ENCODE measurements at places on chromosomes 11 and 22. TPM values are rescaled to one million over a fixed set of nuclear protein-coding genes. Genes with fewer than 3 reads are reported as not detected.

DNA sequence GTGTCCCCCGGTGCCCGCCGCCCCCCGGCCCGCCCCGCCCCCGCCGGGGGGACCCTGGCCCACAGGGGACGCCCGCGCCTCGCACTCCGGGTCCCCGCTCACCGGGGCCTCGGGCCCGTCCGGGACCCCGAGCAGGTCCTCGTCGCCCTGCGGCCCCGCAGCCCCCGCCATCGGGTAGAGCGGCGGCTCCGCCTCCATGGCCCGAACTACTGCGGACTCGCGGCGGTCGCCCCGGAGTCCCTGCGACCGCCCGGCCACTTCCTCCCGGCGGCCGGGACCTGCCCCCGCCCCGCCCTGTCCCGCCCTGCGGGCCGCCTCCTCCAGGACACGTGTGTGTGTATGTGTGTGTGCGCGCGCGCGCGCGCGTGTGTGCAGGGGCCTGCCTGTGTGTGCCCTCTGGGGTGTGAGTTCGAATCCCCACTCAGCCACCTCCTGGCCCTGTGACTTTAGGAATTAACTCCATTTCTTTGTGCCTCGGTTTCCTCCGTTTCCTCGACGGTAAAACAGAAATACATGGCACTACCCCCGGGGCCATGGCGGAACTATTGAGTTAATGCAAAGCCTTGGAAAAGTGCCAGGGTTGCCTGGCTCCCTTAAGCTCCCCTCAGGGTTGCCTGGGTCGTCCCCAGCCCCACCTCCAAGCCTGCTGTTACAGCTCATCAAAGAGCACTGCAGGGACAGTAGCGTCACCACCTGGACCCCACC is at the start of gene UNC93B1:
TSS of gene UNC93B1 (minus strand) at position 252 of the 705 bp plus-strand sequence. CDS start at position 198, 54 bp downstream.
- DNase-seq: peak; percentile 94
- peak within 1 kb of the TSS; percentile 76 for H3K27ac ChIP-seq
- no peaks in the 10 kb centered on the region for H3K27me3 ChIP-seq
- peaks cover 18% of the 10 kb centered on the region for H3K4me1 ChIP-seq
- peak within 1 kb of the TSS; percentile 60 for H3K4me3 ChIP-seq

DNA sequence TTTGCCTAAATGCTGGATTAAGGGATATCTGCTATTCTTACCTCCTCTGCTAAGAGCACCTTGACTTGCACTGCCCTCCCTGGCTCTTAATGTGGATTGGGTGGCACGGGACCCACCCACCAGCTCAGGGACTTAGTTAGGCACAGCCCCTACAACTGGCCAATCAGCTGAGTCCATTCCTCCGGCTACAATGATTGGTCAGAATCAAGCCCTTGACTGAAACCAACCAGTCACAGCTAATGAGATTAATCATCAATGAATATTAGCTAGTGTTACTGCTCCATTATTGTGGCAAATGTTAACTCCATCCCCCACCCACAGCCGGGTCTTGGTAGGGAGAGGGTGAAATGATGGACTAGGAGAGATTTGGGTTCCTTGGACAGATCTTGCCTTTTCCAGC is 328.0 kb downstream of the MN1 start:
- H3K4me3 ChIP-seq: no peak overlapping the region
- H3K27ac ChIP-seq: no peak overlapping the region
- no peak for DNase-seq
- peaks cover 10% of the 10 kb centered on the region for H3K4me1 ChIP-seq
- no peaks in the 10 kb centered on the region for H3K36me3 ChIP-seq

- no peak for DNase-seq
- H3K27ac ChIP-seq: no peak overlapping the region
- no peak overlapping the region for H3K4me3 ChIP-seq
- H3K27me3 ChIP-seq: no peaks in the 10 kb centered on the region
- peaks cover 8% of the 10 kb centered on the region for H3K36me3 ChIP-seq
- H3K4me1 ChIP-seq: peaks cover 68% of the 10 kb centered on the region
Measured at GRCh38 chr22:35783943-35784614, 66.4 kb downstream of the APOL5 start.

DNA sequence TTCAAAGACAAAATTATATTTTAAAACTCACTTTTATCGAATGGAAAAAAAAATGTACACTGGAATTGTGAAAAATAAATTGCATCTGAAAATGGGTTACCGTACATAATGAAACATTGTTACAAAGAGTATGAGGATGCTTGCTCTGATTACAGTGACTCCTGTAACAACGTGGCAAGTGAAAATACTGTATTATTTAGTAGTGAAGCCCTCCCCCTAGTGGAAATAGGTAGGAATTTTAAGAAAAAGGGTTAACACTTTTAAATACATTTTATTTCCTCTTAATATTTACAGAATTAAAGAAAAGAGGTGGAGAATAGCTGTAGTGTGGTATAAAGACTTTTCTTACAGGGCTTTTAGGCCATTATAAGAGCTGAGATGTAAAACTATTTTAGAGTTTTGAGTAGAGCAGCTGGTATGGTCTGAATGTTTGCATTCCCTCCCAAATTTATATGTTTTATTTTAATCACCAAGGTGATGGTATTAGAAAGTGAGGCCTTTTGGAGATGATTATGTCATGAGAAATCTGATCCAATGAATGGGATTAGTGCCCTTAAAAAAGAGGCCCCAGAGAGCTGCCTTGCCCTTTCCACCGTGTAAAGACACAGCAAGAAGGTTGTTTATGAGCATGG is 25.2 kb downstream of the FAM76B start:
- H3K27ac ChIP-seq: no peak overlapping the region
- H3K27me3 ChIP-seq: no peaks in the 10 kb centered on the region
- no peak for DNase-seq
- no peaks in the 10 kb centered on the region for H3K36me3 ChIP-seq
- H3K4me3 ChIP-seq: no peak overlapping the region
- no peaks in the 10 kb centered on the region for H3K4me1 ChIP-seq

DNA sequence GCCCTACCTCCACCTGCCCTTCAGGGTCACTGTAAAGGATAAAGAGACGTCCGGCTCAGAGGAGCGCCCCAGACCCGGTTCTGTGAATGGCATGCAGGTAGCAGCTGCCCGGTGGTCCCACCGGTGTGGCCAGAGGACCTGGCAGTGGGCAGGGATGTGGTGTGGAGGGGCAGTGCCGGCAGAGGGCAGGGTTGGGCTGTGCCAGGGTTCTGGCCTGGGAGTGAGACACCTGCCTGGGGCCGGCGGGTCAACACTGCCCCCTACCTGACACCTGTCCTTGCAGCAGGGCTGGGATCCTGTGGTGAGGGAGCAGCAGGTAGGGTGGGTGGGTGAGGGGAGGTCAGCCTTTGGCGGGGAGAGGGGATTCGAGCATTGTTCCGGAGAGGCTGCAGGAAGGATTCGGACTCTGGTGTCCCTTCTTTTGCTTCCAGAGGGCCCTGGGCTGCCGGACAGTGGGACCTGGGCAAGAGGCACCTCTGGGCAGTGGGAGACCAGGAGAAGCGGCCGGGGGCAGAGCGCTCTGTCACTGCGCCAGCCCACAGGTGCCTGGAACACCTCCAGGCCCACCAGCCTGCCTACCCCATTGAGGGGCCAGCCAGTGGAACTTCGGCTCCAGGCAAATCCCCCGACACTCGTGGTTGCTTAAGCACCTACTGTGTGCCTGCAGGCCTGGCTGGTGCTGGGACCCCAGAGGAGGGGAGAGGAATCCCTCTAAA is 1.6 kb upstream of the PHLDA2 start:
- peaks cover 26% of the 10 kb centered on the region for H3K4me1 ChIP-seq
- H3K27me3 ChIP-seq: peaks cover 36% of the 10 kb centered on the region
- peak overlapping the region; percentile 42 for H3K27ac ChIP-seq
- H3K4me3 ChIP-seq: peak overlapping the region; percentile 44

- no peak overlapping the region for H3K27ac ChIP-seq
- H3K4me3 ChIP-seq: no peak overlapping the region
- no peak for DNase-seq
- peaks cover 6% of the 10 kb centered on the region for H3K4me1 ChIP-seq
Measured at GRCh38 chr22:50025993-50026392, 13.4 kb upstream of the IL17REL start.

- H3K4me3 ChIP-seq: peak overlapping the region; percentile 45
- peaks cover 9% of the 10 kb centered on the region for H3K4me1 ChIP-seq
- H3K27ac ChIP-seq: no peak overlapping the region
- no peak for DNase-seq
Measured at GRCh38 chr22:47089796-47090460, 327.5 kb downstream of the TBC1D22A start.

- no peaks in the 10 kb centered on the region for H3K36me3 ChIP-seq
- no peaks in the 10 kb centered on the region for H3K4me1 ChIP-seq
- DNase-seq: no peak
- H3K4me3 ChIP-seq: no peak overlapping the region
- no peak overlapping the region for H3K27ac ChIP-seq
- H3K27me3 ChIP-seq: no peaks in the 10 kb centered on the region
Measured at GRCh38 chr11:18650859-18651557, 16.9 kb upstream of the SPTY2D1 start.

DNA sequence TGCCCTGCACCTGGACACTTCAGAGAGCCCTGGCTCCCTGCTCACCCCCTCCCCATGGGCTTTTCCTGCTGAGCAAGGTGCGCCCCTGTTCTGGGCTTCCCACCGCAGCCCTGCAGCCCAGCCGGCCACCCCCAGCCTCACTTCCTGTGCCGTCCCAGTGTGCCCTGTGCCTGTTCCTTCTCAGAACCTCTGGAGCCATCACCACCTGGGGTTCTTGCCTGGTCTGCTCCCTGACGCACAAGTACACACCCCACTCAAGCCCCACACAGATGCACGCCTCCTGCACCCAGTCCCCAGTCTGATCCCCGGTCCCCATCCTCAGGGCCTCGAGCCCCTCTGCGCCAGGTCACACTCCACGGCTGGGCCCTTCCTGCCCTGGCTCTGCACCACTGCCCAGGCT is 23.9 kb upstream of the DGCR8 start:
- no peaks in the 10 kb centered on the region for H3K4me1 ChIP-seq
- peaks cover 8% of the 10 kb centered on the region for H3K36me3 ChIP-seq
- H3K27me3 ChIP-seq: no peaks in the 10 kb centered on the region
- H3K4me3 ChIP-seq: no peak overlapping the region
- DNase-seq: no peak

- no peaks in the 10 kb centered on the region for H3K36me3 ChIP-seq
- H3K4me3 ChIP-seq: no peak overlapping the region
- no peak for DNase-seq
- no peak overlapping the region for H3K27ac ChIP-seq
- H3K27me3 ChIP-seq: no peaks in the 10 kb centered on the region
- H3K4me1 ChIP-seq: no peaks in the 10 kb centered on the region
Measured at GRCh38 chr11:84824624-84825023, 802.5 kb downstream of the DLG2 start.

DNA sequence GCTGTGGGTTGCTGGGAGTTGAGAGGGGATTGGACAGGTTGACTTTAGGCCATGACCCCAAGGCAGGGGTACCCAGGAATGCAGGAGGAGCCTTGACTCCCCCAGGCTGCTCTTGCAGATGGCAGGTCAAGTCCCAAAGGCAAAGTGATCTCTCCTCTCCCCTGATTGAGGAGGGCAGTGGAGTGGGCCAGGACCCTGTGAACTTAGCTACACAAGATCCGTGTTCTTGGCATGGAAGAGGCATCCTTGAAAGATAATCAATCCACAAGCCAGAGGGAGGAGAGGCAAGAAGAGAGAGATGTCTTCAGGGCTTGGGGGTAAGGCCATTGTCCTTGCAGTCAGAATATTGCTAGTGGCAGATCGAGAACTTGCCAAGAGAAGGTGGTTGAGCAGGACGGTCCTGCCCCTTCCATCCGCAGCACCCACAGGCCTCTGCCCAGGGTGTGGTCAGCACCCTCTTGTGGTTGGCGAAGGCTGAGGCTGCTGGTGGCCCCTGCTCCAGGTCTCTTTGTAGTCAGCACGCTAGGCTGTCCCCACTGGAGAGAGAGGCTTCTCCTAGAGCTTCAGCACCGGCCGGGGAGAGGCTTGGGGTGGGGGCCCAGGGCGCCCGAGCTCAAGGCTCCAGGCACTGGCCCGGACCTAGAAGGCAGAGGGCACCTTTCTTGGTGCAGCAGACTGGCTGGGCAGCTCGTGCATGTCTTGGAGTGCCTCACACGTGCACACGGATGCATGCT is 45.4 kb downstream of the KCNC1 start:
- H3K4me3 ChIP-seq: no peak overlapping the region
- DNase-seq: peak; percentile 56
- no peaks in the 10 kb centered on the region for H3K27me3 ChIP-seq

DNA sequence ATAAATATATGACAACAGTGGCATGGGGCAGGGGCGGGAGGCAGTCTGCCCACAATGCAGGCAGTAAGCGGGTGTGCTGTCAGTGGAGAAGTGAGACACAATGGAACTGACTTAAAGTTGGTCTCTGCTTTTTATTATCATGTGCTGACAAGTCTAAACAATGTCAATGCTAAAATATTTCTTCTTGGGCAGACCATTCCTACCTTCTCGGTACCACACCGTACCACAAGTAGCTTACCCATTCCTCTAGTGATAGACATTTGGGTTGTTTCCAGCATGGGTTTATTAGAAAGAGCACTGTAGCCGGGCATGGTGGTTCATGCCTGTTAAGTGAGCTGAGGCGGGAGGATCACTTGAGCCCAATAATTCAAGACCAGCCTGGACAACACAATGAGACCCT is 2.6 kb upstream of the CHADL start:
- H3K4me1 ChIP-seq: peaks cover 3% of the 10 kb centered on the region
- DNase-seq: no peak
- no peak overlapping the region for H3K27ac ChIP-seq
- H3K27me3 ChIP-seq: no peaks in the 10 kb centered on the region
- H3K36me3 ChIP-seq: peaks cover 4% of the 10 kb centered on the region
- H3K4me3 ChIP-seq: no peak overlapping the region

DNA sequence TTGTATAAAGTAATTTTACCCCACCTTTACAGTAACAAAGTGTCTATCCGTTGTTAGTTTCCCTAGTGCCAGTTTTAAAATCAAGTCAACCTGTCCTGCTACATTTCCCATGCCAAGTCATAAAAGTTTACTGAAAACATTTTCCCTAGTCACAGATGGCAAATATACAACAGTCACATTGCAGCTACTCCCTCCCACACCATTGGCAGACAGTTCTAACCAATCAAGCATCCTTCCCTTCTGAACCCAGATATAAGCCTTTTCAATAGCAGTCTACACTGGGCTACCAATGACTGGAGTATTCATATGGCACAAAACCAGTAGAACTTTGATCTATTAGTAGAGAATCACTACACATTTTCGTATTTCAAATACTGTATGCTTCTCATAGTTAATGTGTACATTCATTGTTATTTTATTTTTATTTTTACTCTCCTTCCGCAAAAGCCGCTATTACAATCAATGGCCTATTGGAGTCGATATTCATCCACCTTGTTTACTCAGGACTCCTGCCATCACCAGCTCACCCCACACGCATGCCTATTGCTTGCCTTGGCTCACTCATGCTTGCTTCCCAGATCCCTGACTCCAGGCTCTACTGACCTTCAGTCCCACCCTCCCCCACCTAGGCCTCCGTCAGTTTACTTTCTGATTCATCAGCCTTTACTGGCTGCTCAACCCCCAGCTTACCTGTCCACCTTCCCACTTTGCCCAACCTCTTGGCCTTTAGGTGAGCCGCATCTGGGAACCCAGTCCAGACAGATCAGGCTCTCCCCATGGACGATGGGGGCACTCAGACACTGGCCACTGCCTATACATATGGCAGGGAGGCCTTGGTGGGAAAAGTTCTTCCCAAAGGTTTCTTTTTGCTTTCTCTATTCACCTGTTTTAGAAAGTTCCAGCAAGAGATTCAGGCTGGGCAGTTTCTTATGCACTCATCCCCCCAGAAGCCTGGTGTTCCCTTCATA is 408.4 kb downstream of the SOX6 start:
- no peak for DNase-seq
- no peaks in the 10 kb centered on the region for H3K4me1 ChIP-seq
- H3K27ac ChIP-seq: no peak overlapping the region
- H3K27me3 ChIP-seq: no peaks in the 10 kb centered on the region
- no peak overlapping the region for H3K4me3 ChIP-seq

TRIM66 gene
- total RNA-seq: 24.4 TPM

IRAG1 gene
- total RNA-seq: 123 TPM

OR5A1 gene
- not detected for total RNA-seq

KRTAP5-10 gene
- total RNA-seq: not detected

MMP12 gene
- not detected for total RNA-seq

PAX6 gene
- not detected for total RNA-seq

GLYATL1 gene
- total RNA-seq: not detected

SDF2L1 gene
- 27.7 TPM for total RNA-seq
